ENCODE measurements at places on chromosomes 16 and 17.
A peak's percentile ranks its signal among the peaks of the same experiment; 100 is the strongest.

DNA sequence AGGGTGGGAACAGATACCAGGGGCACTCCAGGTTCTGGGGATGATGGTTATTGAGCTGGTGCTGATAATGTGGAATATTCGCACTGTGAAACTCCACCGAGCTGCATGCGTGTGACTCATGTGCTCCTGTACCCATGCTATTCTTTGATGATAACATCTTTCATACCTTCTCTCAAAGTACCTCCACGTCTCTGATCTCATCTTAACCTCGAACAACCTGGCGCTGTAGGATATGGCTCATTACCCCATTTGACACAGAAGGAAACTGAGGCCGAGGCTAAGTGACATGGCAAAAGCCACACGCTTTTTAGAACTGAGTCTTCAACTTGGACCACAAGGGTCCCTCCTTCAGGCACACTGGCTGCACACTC, 30.2 kb upstream of the MRPS23 start:
- peaks cover 17% of the 10 kb centered on the region for H3K36me3 ChIP-seq
- peaks cover 60% of the 10 kb centered on the region for H3K4me1 ChIP-seq
- DNase-seq = peak; percentile 63
- peak overlapping the region; percentile 94 for H3K27ac ChIP-seq
- no peaks in the 10 kb centered on the region for H3K27me3 ChIP-seq

GRCh38 chr16:4110680-4111079, 5.6 kb downstream of the ADCY9 start:
- DNase-seq = no peak
- no peak overlapping the region for H3K27ac ChIP-seq
- no peak overlapping the region for H3K4me3 ChIP-seq
- peaks cover 31% of the 10 kb centered on the region for H3K4me1 ChIP-seq
- H3K36me3 ChIP-seq = no peaks in the 10 kb centered on the region

DNA sequence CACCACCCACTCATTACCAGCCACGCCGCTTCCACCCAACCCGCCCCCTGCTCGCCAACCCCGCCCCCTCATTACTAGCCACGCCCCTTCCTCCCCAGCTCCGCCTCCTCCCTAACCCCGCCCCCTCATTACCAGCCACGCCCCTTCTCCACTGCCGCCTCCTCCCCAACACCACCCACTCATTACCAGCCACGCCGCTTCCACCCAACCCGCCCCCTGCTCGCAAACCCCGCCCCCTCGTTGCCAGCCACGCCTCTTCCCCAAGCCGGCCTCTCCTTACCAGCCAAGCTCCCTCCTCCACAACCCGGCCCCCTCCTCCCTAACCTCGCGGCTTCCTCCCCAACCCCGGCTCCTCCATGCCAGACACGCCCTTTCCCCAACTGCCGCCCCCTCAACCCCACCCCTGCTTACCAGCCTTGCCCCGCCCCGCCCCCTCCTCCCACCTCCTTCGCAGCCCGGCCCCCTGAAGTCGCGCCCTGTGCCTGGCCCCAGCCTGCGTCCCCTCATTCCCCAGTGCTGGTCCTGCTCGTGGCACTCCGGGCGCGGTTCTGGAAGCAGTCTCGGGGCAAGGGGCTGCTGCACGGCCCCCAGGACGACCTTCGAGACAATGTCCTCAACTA, 7.3 kb downstream of the SLC22A31 start:
- H3K36me3 ChIP-seq = no peaks in the 10 kb centered on the region
- no peak overlapping the region for H3K27ac ChIP-seq

DNA sequence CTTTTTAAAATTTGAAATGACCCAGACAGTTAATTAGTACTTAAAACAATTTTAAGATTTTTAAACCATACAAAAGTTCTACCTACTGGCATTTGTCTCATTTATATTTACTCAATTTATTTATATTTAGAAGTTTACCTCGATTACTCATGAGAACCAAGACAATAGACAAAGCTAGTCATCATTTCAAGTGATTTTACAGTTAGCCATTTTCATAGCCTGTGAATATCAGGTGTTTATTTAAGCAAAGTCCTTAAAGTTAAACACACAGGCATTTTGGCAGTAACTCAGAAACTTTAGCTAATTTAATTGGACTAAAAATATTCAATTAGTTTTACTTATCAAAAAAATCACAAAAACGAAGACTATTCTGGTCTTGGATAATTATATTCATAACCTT, 101.6 kb upstream of the KIF2B start:
- H3K27ac ChIP-seq = no peak overlapping the region
- no peaks in the 10 kb centered on the region for H3K36me3 ChIP-seq
- H3K27me3 ChIP-seq = no peaks in the 10 kb centered on the region

GRCh38 chr16:31200821-31201568, 1.6 kb downstream of the PYCARD start:
- DNase-seq = peak; percentile 50
- peak overlapping the region; percentile 68 for H3K4me3 ChIP-seq
- peaks cover 5% of the 10 kb centered on the region for H3K36me3 ChIP-seq
- no peaks in the 10 kb centered on the region for H3K27me3 ChIP-seq
- H3K4me1 ChIP-seq = peaks cover 22% of the 10 kb centered on the region
- H3K27ac ChIP-seq = no peak overlapping the region

GRCh38 chr17:21085707-21086106, 41.1 kb upstream of the DHRS7B start:
- H3K27ac ChIP-seq = no peak overlapping the region
- no peaks in the 10 kb centered on the region for H3K36me3 ChIP-seq
- DNase-seq = no peak
- H3K4me3 ChIP-seq = no peak overlapping the region
- no peaks in the 10 kb centered on the region for H3K27me3 ChIP-seq
- H3K4me1 ChIP-seq = peaks cover 15% of the 10 kb centered on the region

GRCh38 chr16:73171901-73172240, 123.9 kb upstream of the ZFHX3 start:
- no peaks in the 10 kb centered on the region for H3K27me3 ChIP-seq
- H3K4me3 ChIP-seq = no peak overlapping the region
- no peak overlapping the region for H3K27ac ChIP-seq
- DNase-seq = no peak
- H3K4me1 ChIP-seq = peaks cover 13% of the 10 kb centered on the region

GRCh38 chr17:76075364-76076145, 974 bp downstream of the GALR2 start:
- H3K36me3 ChIP-seq = no peaks in the 10 kb centered on the region
- H3K27me3 ChIP-seq = peaks cover 64% of the 10 kb centered on the region
- H3K4me3 ChIP-seq = peak overlapping the region; percentile 35
- no peak overlapping the region for H3K27ac ChIP-seq
- no peak for DNase-seq

DNA sequence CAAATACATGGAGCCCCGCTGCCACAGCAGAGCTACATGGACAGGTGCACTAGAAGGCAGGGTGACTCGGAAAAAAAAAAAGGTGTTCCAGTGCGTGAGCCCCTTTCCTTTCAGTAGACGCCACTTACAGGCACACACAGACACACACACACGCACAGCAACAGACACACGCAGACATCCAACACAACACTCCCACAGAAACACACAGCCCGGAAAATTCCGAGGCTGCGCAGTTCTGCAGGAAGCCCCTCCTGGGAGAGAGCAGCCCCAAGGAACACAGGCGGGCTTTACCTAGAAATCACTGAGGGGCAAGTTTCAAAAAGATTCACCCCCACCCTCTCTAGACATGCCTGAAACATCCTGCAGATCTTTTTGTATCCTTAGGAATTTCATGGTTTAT, 136.0 kb upstream of the WSB1 start:
- H3K27ac ChIP-seq = no peak overlapping the region
- no peaks in the 10 kb centered on the region for H3K36me3 ChIP-seq
- H3K27me3 ChIP-seq = no peaks in the 10 kb centered on the region
- no peak for DNase-seq
- H3K4me3 ChIP-seq = no peak overlapping the region

DNA sequence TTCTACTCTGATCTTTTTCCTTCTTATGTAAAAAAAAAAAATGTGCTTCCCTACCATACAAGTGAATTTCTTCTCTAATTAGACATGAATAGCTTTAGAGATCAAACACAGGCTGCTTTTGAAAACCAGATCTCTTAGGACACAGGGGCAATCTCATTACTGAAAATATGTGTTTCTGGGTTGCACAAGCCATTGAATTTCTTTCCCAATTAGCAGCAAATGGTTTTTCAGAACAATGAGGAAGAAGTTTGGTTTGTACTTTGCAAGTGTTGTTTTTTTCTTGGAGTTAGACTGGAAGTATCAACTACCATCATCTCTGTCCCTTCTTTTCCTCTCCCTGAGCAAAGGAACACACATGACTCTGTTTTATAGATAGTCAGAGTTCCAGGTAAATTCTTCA, 5.6 kb upstream of the ANKS4B start:
- H3K36me3 ChIP-seq = no peaks in the 10 kb centered on the region
- no peaks in the 10 kb centered on the region for H3K4me1 ChIP-seq
- no peak overlapping the region for H3K27ac ChIP-seq

GRCh38 chr16:80744856-80745255, 59.5 kb downstream of the CDYL2 start:
- DNase-seq = no peak
- no peak overlapping the region for H3K27ac ChIP-seq
- no peak overlapping the region for H3K4me3 ChIP-seq
- peaks cover 7% of the 10 kb centered on the region for H3K4me1 ChIP-seq
- H3K36me3 ChIP-seq = no peaks in the 10 kb centered on the region

DNA sequence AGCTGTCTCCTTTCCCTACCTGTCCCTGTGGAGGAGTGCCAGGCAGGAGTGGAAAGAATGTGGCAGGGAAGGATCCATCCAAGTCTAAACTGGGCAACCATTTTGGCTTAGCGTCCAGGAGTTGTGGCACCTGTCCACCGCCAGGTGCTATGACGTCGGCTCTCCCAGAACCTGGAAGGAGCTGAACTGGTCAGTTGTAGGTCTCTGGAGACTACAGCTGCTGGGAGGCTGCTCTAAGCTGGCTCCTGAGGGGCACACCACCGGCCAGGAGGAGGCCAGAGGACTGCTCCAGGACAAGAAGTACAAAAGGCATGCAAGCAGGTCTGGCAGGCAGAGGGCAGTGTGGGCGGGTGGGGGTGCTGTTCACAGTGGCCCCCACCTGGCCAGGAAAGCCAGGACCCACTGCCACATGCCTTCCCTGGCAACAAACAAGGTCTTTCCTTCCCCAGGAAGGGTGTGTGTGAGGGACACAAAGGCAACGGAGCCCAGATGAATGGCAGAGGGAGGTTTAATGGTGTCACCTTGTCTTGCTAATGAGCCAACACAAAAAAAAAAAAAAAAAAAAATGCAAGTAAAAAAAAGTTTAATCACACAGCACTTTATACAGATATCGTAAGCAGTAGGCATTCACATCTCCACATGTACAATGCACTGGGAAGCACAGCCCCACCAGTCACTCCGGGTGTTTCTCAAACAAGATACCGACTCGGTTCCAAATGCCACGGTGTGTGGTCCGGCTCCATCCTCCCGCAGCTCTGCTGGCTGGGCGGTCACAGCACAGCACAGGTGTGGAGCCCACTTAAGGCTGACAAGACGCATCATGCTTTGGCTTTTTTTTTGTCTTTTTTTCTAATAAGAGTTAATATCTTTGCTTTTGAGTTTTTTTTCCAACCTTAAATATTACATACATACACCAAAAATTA, 4.8 kb downstream of the SPHK1 start:
- H3K36me3 ChIP-seq = peaks cover 18% of the 10 kb centered on the region
- H3K27me3 ChIP-seq = no peaks in the 10 kb centered on the region
- peaks cover 19% of the 10 kb centered on the region for H3K4me1 ChIP-seq
- H3K4me3 ChIP-seq = no peak overlapping the region

- no peak overlapping the region for H3K27ac ChIP-seq
- no peaks in the 10 kb centered on the region for H3K27me3 ChIP-seq
- DNase-seq = peak; percentile 58
- H3K36me3 ChIP-seq = peaks cover 6% of the 10 kb centered on the region
- peaks cover 9% of the 10 kb centered on the region for H3K4me1 ChIP-seq
- H3K4me3 ChIP-seq = peak overlapping the region; percentile 96
These were observed 825 bp downstream of the BLMH start for GRCh38 chr17:30290696-30291542.

- peaks cover 12% of the 10 kb centered on the region for H3K36me3 ChIP-seq
- H3K4me1 ChIP-seq = peaks cover 9% of the 10 kb centered on the region
- no peak for DNase-seq
These were observed 15.2 kb downstream of the BCAR1 start for GRCh38 chr16:75236232-75236631.

DNA sequence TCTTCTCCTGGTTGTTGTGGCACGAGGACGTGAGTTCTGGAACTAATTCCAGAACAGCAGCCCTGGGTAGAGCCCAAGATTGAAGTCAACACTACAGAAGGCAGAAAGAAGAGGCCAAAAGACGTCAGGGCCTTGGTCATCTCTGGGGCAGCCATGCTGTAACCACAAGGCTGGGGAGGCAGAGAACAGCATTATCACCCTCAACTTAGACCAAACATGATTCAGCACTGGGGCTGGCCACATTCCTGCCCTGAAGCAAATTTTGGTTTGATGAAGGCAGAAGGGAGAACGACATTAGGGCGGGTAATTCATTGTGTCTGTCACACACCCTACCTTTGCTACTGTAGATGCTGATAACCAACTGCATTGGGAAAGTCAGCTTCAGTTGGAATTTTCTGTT, 9.7 kb upstream of the ALOX15B start:
- H3K4me1 ChIP-seq = peaks cover 26% of the 10 kb centered on the region
- H3K36me3 ChIP-seq = no peaks in the 10 kb centered on the region
- no peaks in the 10 kb centered on the region for H3K27me3 ChIP-seq
- DNase-seq = peak; percentile 78
- no peak overlapping the region for H3K4me3 ChIP-seq

GRCh38 chr17:66426397-66427033, 124.1 kb downstream of the PRKCA start:
- H3K27ac ChIP-seq = no peak overlapping the region
- DNase-seq = peak; percentile 66
- peaks cover 26% of the 10 kb centered on the region for H3K4me1 ChIP-seq
- H3K27me3 ChIP-seq = no peaks in the 10 kb centered on the region
- H3K36me3 ChIP-seq = no peaks in the 10 kb centered on the region

DNA sequence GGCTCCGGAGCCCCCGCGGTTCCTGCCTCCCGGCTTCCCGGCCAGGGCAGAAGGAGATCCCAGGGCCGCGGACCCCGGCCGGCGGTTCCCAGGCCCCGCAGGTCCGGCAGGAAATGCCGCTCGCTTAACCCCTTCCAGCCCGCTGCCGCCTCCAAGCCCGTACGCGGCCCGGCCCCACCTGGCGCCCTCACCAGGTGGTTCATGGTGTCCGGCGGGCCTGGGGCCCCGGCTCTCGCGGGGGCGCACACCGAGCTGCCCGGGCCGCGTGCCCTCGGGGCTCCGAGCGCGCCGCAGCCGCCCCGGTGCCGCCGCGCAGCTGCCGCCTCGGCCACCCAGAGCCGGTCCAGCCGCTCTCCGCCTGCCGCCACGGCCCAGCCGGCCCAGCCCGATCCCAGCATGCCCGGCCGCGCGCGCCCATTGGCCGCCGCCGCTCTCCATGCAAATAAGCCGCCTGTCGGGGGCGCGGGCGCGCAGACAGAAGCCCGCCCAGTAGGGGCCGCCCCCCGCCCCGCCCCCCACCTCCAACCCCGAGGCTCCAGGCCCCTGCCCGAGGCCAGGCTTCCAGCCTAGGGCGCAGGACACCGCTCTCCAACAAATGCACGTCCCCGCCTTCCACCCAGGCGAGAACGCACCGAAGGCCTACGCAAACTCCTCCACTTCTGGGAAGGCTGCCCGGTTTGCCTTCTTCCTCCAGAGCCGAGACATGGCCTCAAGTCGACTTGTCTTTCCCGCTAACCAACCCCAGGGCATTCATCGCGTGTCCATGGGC, at the start of gene BCAR1:
TSS of gene BCAR1 (minus strand) at position 345 of the 769 bp plus-strand sequence. CDS start at position 203, 142 bp downstream.
- no peaks in the 10 kb centered on the region for H3K36me3 ChIP-seq
- no peaks in the 10 kb centered on the region for H3K27me3 ChIP-seq
- peak within 1 kb of the TSS; percentile 89 for H3K4me3 ChIP-seq
- peaks cover 54% of the 10 kb centered on the region for H3K4me1 ChIP-seq
- peak; percentile 77 for DNase-seq
- peak within 1 kb of the TSS; percentile 50 for H3K27ac ChIP-seq
